ENCODE measurements at places on chromosomes 13 and 19.

- DNase-seq = no peak
Measured at GRCh38 chr13:24221007-24221406, 60.5 kb downstream of the SPATA13 start.

- DNase-seq = no peak
Measured at GRCh38 chr13:114324334-114324733, 10.0 kb downstream of the CHAMP1 start.

DNA sequence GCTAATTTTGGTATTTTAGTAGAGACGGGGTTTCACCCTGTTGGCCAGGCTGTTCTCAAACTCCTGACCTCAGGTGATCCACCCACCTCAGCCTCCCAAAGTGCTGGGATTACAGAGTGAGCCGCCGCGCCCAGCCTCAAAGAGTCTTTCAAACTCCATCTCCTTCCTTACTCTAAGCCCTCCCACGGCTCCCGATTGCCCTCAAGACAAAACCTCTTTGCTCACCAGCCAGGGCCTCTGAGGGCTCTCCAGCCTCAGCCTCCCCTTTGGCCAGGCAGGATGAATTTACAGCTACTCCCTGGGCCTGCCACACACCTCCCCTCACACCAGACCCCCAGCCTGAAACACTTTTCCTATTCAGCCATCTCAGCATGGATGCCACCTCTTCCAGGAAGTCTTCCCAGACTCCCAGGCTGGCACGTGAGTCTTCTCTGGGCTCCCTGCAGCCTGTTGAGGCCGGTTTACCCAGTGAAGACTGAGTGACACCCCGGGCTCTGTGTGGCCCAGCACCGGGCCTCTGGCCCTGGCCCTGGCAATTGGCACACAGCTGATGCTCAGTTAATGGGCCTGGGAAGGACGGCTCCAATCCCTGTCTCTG is 7.6 kb downstream of the PRSS57 start:
- DNase-seq = no peak

DNA sequence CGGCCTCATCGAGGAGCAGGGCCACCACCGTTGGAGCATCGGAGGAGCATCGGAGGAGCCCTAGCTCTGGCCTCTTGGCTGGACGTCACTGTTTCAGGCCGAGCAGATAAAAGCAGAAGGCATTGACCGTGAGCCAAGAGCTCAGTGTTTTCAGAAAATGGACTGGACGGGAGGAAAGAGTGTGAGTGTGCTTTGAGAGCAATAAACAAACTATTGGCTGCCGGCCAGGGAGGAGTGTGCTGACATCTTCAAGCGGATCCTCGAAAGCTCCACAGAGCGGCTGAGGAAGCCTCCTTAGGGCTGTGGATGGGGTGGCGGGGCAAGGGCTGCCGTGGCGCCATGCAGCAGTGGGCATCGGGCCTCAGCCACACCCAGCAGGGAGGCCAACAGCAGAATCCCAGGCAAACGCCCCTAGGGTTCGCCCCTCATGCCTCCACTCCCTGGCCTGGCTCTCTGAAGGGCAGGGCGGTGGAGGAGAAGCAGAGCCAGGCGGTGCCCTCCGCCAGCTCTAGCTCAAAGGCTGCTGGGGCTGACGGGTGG is 41.8 kb downstream of the IRS2 start:
- no peak for DNase-seq

DNA sequence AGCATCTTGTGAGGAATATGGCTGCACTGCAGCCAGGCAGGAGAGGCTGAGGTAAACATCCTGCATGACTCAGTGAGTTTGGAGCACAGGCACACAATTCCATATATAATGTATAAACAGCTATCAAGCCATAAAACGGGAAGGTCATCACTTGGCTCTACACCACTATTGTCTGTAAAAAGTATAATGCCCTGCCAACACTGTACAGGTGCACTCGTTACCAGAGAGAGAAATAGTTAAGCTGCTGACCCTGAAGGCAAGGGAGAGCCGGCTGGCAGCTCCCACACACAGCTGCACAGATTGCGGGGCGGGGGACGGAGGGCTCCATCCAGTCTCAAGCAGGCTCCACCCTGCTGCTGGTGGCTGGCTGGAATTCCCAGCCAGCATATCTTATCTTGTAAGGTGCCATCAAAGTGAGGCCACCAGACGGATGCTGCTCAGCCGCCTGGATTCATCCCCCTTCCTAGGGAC is 668.1 kb downstream of the SLITRK5 start:
- no peak for DNase-seq

DNA sequence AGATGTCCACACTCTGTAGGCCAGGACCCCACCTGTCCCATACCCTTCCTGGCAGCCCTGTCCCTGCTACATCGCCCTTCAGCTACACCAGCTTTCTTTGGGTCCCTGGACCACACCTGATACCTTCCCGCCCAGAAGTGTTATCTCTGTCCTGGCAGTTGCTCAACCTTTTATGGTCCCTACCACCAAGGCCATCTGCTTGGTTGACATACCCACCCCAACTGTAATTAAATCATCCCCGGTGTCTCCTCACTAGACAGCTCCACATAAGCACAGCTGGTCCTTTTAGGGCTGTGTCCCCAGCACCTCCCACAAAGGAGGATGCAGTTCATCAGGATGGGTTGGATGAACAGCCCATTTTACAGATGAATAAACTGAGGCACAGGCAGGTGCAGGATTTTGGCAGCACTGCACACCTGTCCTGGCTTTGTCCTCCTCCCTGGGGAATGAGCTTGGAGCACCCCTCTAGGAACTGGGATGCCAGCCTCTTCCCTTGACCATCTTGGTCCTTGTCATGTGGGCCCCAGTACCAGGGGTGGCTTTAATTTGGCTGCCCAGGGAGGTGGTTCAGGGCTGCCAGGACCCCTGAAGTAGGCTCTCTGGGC is 12.9 kb downstream of the NACC1 start:
- DNase-seq = no peak

DNA sequence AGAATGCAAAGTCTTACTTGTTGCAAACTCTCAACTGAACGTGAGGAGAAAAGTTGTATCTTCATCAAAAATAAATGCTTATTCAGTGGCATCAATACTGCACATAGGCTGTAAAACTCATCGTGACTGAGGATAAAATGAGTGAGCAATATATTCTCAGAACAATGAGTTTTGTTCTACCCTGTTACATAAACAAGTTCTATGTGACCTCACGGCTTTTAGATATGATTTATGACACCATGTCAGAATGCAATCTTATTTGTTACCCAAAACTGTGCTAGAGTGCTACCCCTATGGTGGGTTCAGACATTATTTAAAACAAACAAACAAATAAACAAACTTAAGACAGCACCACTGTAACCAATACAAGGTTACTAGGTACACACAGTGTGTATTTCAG is 55.4 kb downstream of the FOXO1 start:
- DNase-seq = no peak

- DNase-seq = no peak
Measured at GRCh38 chr19:19417046-19417445, 11.6 kb downstream of the GATAD2A start.
